Heart right ventricle (tissue), 16 donors: ENCODE measurements at places on chromosomes 6 and 20.
A peak's percentile ranks its signal among the peaks of the same experiment; 100 is the strongest.

DNA sequence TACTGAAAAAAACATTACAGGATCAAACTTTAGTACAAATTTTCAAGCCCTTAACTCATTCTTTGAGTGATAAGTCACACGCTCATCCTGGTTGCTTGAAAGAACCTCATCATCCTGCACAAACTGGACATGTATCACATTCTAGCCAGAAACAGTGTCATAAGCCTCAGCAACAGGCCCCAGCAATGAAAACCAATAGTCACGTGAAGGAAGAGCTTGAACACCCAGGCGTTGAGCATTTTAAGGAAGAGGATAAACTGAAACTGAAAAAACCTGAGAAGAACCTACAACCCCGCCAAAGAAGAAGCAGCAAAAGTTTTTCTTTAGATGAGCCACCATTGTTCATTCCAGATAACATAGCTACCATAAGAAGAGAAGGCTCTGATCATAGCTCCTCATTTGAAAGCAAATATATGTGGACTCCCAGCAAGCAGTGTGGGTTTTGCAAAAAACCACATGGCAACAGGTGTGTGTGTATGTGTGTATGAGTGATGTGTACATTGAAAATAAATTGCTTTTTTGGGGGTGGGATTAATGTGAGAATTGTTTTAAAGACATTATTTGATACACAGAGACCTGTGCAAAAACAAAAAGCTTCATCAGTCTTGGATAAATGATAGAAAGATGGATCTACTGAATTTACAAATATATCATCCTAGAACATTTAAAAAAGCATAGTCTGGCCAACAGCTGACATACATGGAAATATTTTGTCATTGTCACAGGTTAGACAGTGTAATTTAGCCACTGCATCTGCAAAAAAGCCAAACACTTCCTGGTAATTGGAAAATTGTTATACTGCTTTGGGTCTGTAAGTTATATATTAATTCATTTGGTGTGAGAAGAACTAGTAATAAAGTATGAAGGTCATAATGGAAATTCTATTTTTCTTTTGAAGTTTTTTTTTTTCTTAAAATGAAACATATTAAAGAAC, 50.1 kb downstream of the PHF3 start:
- DNase-seq, result no peak

DNA sequence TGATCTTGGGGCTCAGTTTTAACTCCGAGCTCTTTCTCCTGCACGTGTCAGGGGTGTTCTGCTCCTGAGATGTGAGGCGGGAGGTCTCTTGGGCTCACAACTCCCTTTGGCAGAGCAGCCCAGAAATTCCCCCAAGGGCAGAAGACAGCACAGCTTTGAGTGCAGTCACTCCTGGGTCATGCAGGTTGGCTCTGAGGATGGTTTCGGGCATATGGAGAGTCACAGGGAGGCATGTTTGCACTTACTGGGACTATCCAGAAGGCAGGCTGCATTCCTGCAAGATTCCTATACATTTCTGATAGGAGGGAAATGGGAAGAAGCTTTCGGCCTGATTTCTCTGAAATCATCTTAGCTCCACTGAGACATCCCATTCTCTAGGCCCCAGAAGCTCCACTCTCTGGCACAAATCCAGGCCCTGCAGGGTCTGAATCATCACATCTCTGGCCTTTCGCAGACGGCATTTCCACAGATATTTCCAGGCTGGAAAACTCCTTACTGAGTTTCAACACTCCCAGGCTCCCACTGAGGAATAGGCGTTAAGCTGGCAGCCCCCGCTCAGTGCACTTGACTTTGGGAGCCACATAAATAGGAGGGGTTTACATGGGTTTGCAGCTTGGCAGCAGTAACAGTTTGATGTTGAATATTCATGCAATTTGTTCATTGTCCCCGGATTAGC, 39.7 kb downstream of the AGPAT4 start:
- peak; percentile 56 for DNase-seq

DNA sequence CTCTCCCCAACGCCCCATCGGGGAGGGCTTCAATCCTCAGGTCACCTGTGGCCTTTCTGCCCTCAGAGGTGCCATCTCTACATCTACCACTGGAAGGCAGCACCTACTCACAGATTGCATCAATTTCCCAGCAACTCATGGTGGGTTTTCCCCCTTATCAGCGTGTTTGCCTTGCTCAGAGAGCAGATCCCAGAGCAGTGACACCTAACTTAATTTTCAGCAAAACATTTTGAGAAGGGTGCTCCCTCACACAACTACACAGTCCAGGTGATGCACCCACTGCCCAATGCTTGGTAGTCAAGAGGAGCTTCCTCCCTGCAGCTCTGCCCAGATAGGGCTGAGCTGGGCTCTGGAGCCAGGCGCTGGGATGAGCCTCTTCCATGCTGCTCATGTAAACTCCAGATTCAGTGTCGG, 48.2 kb downstream of the PLG start:
- no peak for DNase-seq

- DNase-seq, result no peak
Observed at GRCh38 chr6:53107091-53107490, 41.5 kb downstream of the GCM1 start.

GRCh38 chr6:28553986-28554881, 28.6 kb downstream of the GPX5 start:
- no peak for DNase-seq

DNA sequence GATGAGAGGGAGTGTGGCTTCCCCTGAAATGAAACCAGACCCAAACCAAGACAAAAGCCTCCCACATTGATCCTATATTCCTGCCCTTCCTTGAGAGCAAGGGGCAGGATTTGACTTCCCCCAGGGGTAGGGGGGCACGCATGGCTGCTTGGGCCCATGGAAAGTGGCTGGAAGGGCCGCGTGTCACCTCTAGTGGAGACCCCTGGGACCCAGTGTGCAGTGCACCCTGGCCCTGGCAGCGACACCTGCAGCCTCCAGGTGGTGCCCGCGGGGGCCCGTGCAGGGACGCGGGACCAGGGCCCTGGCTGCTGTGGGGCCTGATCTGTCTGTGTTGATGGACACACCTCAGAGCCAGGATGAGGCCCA, 18.0 kb upstream of the SLCO4A1 start:
- DNase-seq, result no peak
